Glomerular endothelial cell (primary cell): ENCODE measurements at places on chromosomes 16 and 17. TPM values are rescaled to one million over a fixed set of nuclear protein-coding genes. Genes with fewer than 3 reads are reported as not detected.
A peak's percentile ranks its signal among the peaks of the same experiment; 100 is the strongest.

Gene SSTR5
- total RNA-seq, result not detected in 2 replicates

Gene C17orf78
- total RNA-seq, result not detected in 2 replicates

Gene CHD9NB
- total RNA-seq, result 2.7 and 3.2 TPM in 2 replicates

Gene CCL7
- 3.5 TPM in 1 of 2 replicates, not detected in the other for total RNA-seq

Gene CACNG4
- 0.05 TPM in 1 of 2 replicates, not detected in the other for total RNA-seq

Gene DDX5
- total RNA-seq, result 682 and 789 TPM in 2 replicates

Gene KRTAP9-8
- not detected in 2 replicates for total RNA-seq

Gene PRSS33
- not detected in 2 replicates for total RNA-seq

Gene MYH1
- total RNA-seq, result not detected in 2 replicates

Gene SLFN11
- 24.3 and 30.2 TPM in 2 replicates for total RNA-seq

DNA sequence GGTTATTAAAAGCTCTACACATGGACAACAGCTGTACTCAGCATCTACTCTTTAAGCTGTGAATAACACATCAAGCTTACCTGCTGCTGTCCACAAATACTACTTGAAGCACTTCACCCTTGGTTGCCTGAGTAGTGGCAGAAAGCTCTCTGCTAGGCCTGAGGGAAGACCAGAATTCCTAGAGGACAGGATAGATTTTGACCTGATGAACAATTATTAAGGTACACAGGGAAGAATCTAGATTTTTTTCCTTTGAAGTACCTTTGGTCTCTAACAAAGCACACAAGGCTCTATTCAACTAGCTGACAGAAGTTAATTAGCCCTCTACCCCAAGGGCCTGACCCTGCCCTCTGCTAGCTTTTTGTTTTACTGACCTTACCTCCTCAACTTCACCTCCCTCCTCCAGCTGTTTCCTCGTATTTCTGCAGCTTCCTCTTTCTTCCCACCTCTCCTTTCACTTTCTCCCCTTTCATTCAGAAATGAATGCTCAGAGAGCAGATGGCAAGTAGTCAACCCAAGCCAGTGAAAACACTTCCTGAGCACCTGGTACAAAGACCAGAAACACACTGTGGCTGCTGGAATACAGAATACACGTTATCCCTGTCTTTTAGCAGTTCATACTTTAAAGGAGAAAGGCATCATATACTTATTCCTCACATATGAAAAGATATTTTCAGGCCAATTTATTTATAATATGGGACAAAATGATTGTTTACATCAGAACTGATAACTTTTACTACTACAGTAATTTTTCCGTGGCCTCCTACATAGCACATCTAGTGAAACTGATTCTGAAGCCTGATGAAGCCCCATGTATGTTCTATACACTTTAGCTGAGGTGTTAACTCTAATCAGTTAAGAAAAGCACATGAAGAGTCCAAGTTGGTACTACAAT is 5.7 kb upstream of the VEZF1 start:
- no peak for DNase-seq

DNA sequence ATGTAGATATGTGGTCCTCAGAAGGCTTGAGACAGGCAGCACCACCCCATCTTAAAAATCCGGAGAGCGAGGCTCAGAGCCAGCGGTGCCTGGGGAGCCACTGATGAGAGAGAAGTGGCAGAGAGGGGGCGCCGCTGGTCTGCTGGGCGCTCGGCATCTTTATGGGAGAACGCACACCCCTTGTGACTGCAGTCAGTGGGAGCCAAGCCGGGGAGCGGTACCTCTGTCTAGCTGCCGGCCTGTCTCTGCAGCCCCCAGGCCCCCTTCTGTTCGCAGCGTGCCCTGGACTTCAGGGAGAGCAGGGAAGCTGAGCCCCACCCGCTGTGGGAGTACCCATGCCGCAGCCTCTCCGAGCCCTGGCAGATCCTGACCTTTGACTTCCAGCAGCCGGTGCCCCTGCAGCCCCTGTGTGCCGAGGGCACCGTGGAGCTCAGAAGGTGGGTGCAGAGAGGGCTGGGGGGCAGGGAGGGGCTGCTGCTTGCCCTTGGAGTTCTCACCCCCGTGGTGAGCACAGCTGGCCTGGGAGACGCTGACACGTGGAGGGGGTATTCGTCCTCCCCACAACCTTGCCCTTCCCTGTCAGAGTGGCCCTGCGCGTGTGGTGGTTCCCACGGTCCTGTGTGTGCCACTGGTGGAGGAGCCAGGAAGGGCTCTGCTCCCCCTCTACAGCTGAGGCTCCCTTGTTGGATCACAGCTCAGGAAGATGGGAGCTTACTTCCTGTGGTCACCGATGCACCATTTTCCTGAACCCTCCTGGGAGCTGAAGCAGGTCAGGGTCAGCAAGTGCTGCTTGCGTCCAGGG is 44.8 kb downstream of the PRMT7 start:
- DNase-seq, result no peak

- DNase-seq, result no peak
Observed at GRCh38 chr17:79104898-79105600, 30.4 kb downstream of the ENGASE start.

DNA sequence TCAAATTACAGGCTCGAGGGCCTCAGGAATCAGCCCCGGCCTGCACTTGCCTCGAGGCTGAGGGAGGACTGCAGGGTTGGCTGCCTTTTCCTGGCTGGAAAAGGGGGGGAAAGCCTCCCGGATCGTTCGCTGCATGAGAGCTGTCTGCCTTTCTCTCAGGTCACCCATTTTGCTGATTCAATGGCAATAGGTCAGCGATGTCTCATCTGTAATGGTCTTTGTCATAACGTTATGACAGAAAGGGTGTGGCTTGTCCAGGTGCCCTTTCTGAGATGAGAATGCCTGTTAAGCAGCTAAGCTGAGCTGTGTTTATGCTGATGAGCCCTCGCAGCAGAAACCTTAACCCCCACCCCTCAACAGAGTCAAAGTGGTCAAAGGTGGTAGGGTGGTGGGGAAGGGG is 81.8 kb downstream of the AKAP1 start:
- DNase-seq, result no peak

- DNase-seq, result no peak
Observed at GRCh38 chr17:46831573-46832330, 13.3 kb upstream of the WNT3 start.

- no peak for DNase-seq
Observed at GRCh38 chr16:84080378-84080777, 36.4 kb downstream of the MBTPS1 start.

GRCh38 chr17:32281011-32281451 is 15.4 kb downstream of the RHBDL3 start:
- DNase-seq, result no peak

GRCh38 chr17:27514595-27515413 is 58.6 kb downstream of the KSR1 start:
- no peak for DNase-seq

- no peak for DNase-seq
Observed at GRCh38 chr17:56577843-56578204, 15.7 kb upstream of the NOG start.

GRCh38 chr16:75322740-75323139 is 71.3 kb upstream of the BCAR1 start:
- DNase-seq, result no peak

GRCh38 chr17:49076573-49077384 is 55.8 kb upstream of the B4GALNT2 start:
- peak; percentile 42 for DNase-seq

GRCh38 chr16:48277158-48277557 is 29.8 kb upstream of the ABCC11 start:
- no peak for DNase-seq

DNA sequence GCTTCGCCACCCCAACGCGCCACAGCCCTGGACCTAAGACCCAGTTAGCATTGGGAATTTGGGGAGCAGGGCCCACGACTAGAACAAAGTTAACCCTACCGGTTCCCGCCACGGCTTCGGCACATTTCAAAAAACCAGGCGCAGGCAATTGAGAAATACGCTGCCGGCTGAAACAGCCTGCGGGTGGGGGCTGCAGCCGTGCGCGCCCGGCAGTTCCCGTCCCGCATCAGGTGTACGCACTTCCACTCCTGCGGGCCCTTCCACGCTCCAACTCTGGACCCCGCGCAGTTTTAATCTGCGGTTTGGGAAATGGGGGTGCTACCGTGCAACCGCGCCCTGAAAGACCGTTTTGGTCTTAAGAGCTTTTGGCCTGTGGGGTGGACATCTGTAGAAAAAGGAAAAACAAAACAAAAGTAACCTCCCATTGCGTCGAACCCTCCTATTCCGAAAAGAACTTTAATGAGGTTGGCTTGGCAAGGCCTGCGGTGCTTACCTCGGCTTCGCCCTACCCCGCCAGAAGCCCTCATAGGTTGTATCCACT is 7.1 kb downstream of the IRX5 start:
- DNase-seq, result no peak

- DNase-seq, result no peak
Observed at GRCh38 chr17:39116224-39116623, 35.2 kb downstream of the PLXDC1 start.

DNA sequence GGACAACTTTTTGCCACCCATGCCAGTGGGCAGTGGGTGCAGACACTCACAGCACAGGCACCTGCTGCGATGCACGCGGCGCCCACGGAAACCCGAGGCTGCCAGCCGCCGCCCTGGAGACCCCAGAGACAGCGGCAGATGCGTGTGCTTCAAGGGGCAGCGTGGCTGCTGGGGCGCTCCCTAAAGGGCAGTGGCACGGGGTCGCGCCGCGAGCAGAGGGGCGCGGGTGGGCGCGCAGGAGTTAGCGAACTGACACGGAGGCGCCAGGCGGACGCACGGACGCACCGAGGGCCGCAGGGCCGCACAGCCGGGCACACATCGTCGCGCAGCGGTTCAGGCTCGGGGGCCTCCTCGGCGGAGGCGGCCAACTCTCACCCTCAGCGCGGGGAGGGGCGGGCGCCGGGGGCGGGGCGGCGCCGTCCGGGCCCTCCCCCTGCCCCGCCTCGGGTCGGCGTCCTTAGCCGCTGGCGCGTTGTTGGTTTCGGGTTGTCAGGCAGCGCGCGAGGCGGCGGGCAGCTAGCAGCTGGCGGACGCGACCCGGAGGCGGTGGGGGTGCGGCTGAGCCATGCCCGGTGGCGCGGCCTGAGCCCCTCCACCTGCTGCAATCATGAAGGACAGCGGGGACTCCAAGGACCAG is at the start of gene KIF19:
KIF19 (plus strand) TSS at position 484 of the 637 bp plus-strand sequence; CDS start at position 608, 124 bp downstream.
- DNase-seq, result no peak

- no peak for DNase-seq
Observed at GRCh38 chr16:30604316-30604947, 5.8 kb downstream of the ZNF689 start.

- DNase-seq, result no peak
Observed at GRCh38 chr16:84659656-84660300, 11.5 kb downstream of the KLHL36 start.

- no peak for DNase-seq
Observed at GRCh38 chr16:67194260-67194659, 2.3 kb downstream of the E2F4 start.

DNA sequence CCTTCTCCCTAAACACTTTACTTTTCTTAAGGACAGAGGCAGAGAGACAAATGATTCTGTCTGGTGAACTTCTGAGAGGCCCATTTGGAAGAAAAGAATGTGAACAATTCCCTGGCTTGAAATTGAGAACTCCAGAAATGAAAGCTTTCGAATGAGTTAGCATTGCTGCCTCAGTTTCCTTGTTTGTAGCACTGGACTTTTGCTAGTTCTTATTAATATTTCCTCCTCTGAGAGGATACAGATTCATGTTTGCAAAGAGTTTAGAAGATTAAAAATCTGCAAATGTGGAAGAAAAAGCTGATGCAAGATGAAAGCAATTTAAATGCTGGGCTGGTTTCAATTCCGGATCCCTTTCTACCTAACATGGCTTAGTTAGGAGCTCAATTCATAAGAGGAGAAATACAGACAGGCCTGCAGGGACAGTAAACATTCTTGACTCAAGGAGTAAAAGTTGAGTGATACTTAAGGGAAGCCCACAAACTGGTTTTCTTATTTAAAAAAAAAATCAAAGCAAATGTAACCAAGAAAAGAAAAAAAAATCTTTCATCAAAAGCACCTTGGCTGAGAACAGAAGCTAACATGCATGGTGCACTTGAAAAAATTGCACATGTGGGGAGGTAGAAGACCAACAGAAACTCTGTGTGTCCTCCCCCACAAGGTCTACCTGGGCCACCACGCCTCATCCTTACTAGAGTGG is 27.1 kb downstream of the HNF1B start:
- no peak for DNase-seq

GRCh38 chr16:22189473-22190080 is 16.5 kb upstream of the EEF2K start:
- no peak for DNase-seq

GRCh38 chr17:64418506-64419339 is 28.1 kb upstream of the PECAM1 start:
- DNase-seq, result peak; percentile 68

- DNase-seq, result no peak
Observed at GRCh38 chr16:3528406-3528805, 27.6 kb downstream of the CLUAP1 start.

DNA sequence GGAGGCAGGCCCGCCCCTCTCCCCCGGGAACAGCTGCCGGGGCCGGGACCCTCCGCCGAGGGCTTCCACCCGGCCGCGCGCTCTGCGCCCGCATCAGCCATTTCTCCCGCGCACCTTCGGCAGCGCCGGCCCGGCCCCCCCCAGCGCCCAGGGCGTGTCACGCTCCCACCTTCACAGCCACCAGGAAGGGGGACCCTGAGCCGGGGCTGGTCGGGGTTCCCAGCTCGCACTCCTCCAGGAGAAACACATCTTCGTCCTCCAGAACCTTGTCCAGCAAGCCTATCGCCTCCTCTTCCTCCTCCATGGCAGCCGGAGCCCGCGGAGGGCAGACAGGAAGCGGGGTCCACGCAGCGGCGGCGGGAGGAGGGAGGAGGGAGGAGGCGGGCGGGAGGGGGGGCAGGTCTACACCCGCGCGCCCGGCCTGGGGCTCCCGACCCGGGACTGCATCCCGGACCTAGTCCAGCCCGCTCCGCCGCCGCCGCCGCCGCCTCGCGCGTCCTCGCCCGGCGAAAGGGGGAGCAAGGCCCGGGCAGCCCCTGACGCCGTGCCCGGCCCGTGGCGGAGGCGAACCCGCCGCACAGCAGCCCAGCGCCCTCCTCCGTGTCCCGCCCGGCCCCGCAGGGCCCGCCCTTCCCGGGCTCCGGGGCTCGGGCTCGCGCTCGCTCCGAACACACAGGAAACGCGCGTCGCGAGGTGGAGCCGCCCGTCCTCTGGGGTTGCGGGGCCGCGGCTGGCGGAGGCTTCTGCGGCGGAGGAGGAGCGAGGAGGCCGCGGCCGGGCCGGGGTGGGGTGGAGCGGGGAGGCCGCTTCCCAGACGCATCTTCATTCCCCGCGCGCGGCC is 70.8 kb downstream of the ABR start:
- DNase-seq, result no peak

- no peak for DNase-seq
Observed at GRCh38 chr17:539766-540165, 174.9 kb downstream of the VPS53 start.

GRCh38 chr17:49996495-49997300 is 1.7 kb upstream of the DLX3 start:
- DNase-seq, result no peak

GRCh38 chr17:40615841-40616476 is 31.7 kb downstream of the SMARCE1 start:
- DNase-seq, result no peak
